Kasumi-1 (cell line): ENCODE measurements at places on chromosomes 5 and 9.

GRCh38 chr5:103743421-103743820, 180.8 kb upstream of the NUDT12 start:
- no peak for DNase-seq

GRCh38 chr5:100788417-100788816, 114.7 kb downstream of the ST8SIA4 start:
- DNase-seq: no peak

GRCh38 chr9:119877306-119877705, 508.1 kb upstream of the BRINP1 start:
- DNase-seq: no peak

DNA sequence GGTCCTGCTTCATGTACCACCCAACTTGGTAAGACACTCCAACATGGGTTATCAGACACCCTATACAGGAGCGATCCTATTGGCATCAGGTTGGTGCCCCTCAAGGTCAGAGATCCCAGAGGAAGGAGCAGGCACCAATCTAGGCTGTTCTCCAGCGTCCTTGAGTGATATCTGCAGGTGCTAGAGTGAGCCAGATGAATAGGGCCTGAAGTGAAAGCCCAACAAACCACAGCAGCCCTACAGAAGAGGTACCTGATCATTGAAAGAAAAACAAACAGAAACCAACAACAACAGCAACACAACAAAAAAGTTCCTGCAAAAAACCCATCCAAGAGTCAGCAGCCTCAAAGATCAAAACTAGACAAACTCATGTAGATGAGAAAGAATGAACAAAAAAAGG, 584.8 kb downstream of the HINT1 start:
- DNase-seq: no peak

GRCh38 chr5:56270058-56270457, 36.9 kb upstream of the ANKRD55 start:
- DNase-seq: no peak

DNA sequence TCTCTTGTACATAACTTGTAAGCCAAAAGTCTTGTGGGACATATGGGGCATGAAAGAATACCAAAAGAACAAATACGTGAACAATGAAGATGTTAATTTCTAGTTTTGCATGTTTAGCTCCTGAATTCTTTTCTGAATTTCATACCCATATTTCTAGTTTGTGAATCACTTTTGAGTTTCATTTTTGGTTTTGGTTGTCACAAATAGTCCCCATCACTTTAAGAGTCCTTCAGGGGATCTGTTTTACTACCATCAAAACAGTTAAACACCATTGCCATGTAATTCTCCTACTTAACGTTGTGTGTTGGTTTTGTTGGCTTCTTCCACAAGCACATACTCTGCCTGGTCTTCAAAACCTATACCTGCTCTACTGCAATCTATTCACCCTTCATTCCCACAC, 27.0 kb downstream of the VCAN start:
- DNase-seq: no peak

DNA sequence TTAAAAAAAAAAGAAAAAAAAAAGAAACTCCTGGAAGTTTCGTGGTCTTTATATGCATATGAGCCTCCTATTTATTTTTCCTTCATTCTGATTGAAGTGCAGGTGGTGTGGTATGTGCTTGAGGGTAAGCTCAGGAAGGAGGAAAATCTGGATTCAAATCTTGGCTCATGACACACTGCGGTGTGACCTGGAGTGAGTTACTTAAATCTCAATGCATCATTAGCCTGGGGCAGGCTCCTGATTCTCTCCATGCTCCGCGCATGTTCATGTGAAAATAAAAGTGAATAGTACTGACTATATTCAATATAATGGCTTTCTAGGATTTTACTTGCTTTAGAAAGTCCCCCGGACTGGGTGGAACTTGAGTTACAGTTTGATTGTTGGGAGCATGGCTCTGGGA, 35.6 kb downstream of the PTTG1 start:
- no peak for DNase-seq
